ENCODE measurements at places on chromosomes 5 and 9. TPM values are rescaled to one million over a fixed set of nuclear protein-coding genes. Genes with fewer than 3 reads are reported as not detected.

- DNase-seq, result no peak
Measured at GRCh38 chr5:172606156-172606785, 34.8 kb upstream of the NEURL1B start.

DNA sequence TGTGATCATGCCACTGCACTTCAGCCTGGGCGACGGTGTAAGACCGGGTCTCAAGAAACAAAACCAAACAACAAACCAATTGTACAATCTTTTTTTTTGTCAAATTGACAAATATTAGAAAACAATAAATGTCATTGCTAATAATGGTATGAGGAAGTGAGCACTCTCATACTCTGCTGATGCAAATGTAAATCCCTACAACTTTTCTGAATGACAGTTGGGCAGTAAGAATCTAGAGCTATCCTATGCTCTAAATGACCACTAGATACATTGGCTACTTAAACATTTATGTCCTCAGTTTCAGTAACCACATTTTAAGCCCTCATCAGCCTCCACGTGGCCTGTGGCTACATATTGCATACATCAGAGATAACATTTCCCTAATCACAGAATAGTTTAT is 256.2 kb downstream of the FER start:
- no peak for DNase-seq

DNA sequence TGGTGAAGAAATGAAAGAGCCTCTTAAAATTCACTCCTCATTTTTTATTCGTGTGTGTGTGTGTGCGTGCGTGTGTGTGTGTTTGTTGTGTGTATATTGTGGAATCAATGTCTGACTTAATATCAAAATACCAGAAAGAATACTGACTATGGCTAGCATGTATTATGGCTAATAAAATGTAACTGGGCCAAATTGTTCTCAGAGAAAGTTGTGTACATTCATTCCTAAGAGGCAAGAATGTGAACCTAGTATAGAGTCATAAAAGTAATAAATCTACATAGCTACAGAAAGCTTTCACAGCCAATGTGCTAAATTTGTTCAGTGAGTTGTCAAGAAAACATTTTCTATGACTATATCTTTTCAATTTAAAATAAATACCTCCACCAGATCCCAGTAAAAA is 211.5 kb downstream of the EBF1 start:
- DNase-seq, result no peak

DNA sequence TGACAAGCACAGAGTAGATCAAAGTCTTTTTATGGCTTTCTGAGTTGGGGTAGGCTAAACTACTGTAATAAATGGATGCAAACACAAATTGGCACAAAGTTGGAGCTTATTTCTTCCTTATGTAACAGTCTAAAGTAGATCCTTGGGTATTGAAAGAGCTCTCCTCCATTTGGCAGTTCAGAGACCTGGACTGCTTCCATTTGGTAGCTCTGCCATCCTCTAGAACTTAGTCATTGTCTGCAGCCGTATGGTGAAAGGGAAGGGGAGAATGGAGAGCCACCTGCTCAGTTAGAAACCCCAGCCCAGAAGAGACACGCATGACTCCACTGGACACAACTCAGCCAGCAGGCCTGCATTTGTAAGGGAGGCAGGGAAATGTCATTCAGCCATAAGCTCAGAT is 345.0 kb downstream of the DMAC1 start:
- no peak for DNase-seq

SUSD3 gene
- not detected for total RNA-seq

GMCL2 gene
- total RNA-seq, result not detected

Data from osteocyte (in vitro differentiated cells).